ENCODE measurements at places on chromosomes 7 and 10.

GRCh38 chr7:87852306-87852705 is 23.9 kb downstream of the SLC25A40 start:
- no peak for DNase-seq

- no peak for DNase-seq
Observed at GRCh38 chr7:144842377-144842851, 6.6 kb upstream of the TPK1 start.

DNA sequence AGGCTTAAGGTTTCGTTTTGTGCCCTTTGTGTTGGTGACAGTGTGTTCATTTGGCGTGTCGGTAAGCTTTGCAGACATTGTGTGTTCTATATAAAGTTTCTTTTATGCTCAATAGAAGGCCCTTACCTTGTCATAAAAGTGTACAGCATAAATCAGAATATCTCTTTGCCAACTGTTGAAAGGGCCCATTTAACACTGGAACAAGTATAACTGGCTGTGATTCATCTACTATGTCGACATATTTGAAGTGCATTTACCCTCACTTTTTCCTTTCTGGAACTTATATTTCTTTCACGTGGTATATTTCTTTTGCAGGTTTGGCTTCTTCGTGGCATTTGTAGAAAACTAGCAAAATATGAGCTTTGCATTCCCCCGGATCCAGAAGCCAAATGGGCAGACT is 32.7 kb downstream of the EEPD1 start:
- DNase-seq: no peak

- no peak for DNase-seq
Observed at GRCh38 chr10:80168162-80168511, 35.6 kb downstream of the PLAC9 start.

GRCh38 chr7:129264534-129264933 is 39.7 kb downstream of the AHCYL2 start:
- no peak for DNase-seq

GRCh38 chr10:114058297-114058696 is 14.6 kb downstream of the ADRB1 start:
- no peak for DNase-seq

DNA sequence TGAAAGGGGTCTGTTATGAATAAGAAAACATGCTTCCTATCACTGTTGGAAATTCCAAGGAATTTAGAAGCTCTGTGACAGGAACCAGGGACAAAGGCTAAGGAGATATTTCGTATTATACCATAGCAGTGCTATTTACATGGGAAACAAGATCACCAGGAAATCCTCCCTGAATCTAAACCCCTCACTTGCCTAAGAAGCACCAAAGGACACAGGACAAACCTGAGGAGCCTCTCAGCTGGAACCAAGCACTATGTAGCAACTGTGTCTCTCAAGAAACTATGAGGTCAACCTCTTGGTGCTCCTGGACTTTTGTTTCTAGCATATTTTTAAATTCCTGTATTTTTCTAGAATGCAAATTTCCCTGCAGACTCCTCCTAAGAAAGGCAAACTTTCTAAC is 20.8 kb upstream of the IFIT1B start:
- DNase-seq: no peak

- no peak for DNase-seq
Observed at GRCh38 chr7:8226501-8226900, 35.5 kb downstream of the ICA1 start.

GRCh38 chr7:114212721-114213429 is 201.7 kb upstream of the FOXP2 start:
- DNase-seq: no peak

- DNase-seq: no peak
Observed at GRCh38 chr10:15858861-15859281, 1.4 kb downstream of the MINDY3 start.

GRCh38 chr10:63833411-63834060 is 312.3 kb downstream of the REEP3 start:
- no peak for DNase-seq

DNA sequence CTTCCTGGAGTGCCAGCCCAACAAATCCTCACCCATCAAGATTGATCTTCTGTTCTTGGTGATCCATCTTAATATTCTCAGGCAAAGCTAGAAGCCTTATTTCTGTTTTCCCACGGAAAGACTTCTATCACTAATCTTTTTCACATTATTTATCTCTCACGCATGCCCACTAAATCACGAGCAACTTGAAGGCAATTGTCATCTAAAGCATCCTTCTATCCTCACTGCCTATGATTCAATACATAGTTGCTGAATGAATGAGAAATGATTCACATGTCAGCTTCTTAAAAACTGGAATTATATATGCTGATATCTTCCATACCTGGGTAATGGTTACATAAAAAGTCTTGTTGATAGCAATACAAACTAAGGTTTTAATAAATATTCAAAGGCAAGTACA is 12.6 kb upstream of the COL1A2 start:
- DNase-seq: no peak

- DNase-seq: peak; percentile 33
Observed at GRCh38 chr7:99997545-99998137, 17.8 kb upstream of the ZKSCAN1 start.

DNA sequence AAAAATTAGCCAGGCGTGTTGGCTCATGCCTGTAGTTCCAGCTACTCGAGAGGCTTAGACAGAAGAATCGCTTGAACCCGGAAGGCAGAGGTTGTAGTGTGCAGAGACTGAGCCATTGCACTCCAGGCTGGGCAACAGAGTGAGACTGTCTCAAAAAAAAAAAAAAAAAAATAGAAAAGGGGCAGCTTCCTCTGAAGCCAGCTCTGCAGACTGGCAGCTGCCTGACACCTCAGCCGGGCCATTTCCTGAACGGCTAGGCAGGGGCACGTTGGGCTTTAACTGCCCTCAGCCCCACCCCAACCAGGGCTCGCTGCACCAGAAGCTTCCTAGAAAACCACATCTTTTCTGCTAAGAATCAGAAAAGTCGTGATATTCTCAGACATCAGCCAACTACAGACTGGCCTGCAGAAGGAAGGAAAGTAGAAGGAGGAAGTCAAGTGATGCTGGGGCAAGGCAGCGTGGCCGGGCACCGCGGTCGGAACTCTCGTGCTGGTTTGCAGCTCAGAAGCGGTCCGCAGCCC is 38.0 kb downstream of the PRKAG2 start:
- no peak for DNase-seq

GRCh38 chr10:91590142-91590903 is 42.5 kb downstream of the PPP1R3C start:
- DNase-seq: no peak

DNA sequence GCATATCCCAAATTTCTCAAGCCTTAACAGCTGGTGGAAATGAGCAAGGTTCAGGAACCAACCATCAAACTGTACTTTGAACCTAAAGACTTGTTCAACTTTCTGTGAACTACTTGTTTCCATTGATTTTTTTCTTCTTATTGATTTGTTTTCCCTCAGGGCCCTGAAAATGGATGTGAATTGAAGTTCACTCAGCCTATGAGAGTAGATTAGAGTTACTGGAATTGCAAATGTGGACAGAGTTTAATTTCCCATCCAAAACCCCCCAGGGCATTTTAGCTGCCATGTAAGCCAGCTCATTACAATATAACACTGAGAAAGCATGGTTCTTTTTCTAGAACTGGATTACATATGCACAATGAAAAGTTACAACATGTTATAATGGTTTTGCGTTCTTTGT is 1105.7 kb downstream of the REEP3 start:
- DNase-seq: no peak

GRCh38 chr10:30231071-30231652 is 117.9 kb downstream of the MTPAP start:
- no peak for DNase-seq

DNA sequence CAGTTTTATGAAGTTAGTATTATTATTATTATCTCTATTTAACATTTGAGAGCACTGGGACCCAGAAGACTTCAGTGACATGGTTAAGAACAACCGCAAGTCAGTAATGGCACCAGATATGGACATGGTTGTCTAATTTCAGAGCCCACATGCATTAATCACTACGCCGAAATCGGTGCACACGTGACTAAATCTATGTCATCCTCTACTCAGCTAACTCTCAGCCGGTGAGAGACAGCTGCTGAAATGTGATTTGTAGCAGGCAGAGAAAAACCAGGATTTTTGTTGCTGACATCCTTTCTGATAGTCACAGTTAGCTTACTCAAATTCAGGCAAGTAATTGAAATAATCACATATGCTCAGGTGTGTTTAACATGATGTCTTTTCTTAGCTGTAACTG is 127.7 kb downstream of the SPAG6 start:
- no peak for DNase-seq

DNA sequence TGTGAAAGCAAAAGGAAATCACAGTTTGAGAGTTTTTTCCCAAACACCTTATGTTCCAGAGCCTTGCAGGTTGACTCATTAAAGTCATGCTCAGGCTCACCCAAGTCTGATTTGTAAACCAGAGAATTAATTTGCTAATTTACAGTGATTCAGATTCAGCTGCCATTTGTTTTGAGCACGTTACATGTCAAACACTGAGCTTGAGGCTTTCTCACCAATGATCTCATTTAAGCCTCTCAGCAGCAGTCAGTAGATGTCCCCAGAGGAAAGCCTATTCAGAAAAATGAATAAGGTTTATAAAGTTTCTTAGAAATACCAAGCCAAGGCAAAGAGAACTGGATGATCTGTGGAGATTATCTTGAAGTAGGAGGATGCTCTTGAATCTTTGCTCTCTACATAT is 420.4 kb downstream of the HTR7 start:
- no peak for DNase-seq

- DNase-seq: no peak
Observed at GRCh38 chr7:140902303-140902953, 22.3 kb downstream of the BRAF start.

GRCh38 chr10:86391986-86392722 is 25.6 kb upstream of the GRID1 start:
- no peak for DNase-seq

GRCh38 chr10:76946270-76946669 is 691.3 kb downstream of the KCNMA1 start:
- DNase-seq: no peak

DNA sequence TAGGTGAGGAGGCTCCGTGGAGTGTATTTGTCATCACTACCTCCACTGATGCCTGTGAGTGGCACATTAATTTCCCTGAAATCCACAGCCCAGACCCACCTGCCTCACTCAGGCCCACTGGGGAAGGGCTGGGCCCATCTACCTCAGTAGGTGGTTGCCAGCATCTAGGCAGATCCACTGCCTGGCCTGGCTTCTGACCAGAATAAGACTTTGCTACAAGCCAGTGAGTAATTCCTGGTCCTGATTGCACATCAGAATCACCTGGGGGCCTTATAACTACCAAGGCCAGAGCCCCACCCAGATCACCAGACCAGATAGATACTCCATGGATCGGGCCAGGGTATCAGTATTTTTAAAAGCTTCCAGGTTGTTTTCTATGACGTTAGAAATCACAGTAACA is 37.5 kb upstream of the PLEKHA1 start:
- DNase-seq: no peak

DNA sequence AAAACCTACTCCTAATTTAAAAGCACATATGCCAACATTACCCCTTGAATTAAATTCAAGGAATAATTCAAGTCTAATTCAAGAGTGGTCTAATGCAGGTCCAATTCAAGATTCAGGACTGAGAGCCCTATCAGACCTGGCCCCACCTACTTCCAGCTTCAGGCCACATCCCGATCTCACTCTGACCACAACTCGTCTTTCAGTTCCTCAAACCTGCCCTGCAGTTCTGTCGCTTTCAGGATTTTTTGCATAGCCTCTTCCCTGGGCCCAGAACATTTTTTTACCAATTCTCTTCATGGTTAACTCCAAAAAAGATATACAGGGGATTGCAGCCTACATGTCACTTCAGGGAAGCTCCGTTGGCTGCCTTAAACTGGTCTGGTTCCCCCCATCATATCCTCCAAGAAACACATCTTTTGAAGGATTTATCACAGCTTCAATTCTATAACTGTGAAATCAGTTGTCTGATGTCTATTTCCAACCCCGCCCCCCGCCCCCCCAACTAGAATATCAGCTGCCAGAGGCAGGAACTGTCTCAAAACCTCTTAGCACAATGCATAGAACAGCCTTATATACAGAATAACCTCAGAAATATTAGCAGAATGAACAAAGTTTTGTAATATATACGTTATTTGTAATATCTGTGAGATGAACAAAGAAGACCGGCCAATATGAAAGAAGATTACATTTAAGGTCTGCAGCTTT is 20.8 kb downstream of the CCDC6 start:
- no peak for DNase-seq

DNA sequence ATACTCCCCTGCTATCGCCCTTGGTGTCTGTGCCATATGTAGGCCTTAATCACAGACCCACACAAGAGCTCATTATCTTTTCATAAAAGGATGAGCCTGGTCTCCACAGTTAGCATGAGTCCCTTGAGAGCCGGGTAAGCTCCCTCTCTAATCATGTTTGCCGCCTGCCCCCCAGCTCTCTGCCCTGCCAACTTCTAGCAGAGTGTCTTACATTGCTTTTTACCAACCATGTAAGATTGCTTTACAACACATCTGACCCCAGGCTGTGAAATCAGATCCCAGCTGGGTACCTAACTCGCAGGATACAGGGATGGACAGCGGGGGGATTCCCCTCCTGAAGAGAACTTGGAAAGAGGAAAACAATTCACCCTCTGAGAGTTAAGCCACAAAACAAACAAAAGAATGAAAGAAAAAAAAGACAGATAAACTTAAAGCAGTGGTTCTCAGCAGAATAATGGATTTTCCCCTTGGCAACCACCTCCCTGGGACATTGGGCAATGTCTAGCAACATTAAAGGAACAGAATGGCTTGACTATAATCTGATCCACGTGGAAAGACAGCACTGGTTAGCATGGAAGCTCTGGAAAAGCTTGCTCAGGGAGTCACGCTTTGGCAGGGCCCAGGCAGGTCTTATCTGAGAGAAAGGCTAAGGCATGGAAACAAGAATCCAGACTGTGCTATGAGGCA is 39.4 kb upstream of the ATOH7 start:
- DNase-seq: no peak

GRCh38 chr10:51074238-51075028 is at the start of gene PRKG1:
Gene PRKG1 (plus strand): TSS chr10:51074487.
- no peak for DNase-seq

DNA sequence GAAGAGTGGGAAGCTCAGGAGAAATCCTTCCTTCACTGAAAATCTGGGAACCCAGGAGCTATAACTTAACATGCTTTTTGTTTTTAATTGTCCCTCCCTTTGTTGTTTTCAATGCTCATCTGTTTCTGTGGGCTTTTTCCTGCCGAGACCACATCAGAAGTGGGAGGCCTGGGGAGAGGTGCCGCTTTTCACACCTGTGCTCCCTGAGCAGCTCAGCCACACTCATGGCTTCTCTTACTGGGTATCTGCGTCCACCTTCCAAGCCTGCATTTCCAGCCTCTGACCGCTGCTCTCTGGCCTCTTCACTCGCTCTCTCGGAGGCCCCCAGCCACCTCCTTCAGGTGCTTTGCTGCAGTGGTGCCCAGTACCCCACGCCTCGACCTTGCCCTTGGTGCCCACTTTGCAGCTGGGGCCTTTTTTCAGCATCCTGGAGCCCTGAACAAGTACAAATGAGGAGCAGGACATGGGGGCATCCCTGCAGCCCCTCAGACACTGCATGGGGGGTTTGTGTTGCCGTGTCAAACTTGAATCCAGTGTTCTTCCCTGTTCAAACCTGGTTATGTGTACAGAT is 9.9 kb downstream of the C7orf57 start:
- DNase-seq: no peak

- DNase-seq: no peak
Observed at GRCh38 chr7:103394566-103394965, 47.1 kb downstream of the PSMC2 start.

GRCh38 chr10:1047937-1048336 is 982 bp downstream of the IDI1 start:
- no peak for DNase-seq

- no peak for DNase-seq
Observed at GRCh38 chr10:129774082-129774735, 189.9 kb downstream of the EBF3 start.

All from stimulated activated CD4-positive, alpha-beta T cell treated with anti-CD3 and anti-CD28 coated beads, Interleukin-12 subunit alpha, Interleukin-12 subunit beta, amount 100 ng/mL, for 24 hours (primary cell).